ENCODE measurements at places on chromosomes 16 and 17.

DNA sequence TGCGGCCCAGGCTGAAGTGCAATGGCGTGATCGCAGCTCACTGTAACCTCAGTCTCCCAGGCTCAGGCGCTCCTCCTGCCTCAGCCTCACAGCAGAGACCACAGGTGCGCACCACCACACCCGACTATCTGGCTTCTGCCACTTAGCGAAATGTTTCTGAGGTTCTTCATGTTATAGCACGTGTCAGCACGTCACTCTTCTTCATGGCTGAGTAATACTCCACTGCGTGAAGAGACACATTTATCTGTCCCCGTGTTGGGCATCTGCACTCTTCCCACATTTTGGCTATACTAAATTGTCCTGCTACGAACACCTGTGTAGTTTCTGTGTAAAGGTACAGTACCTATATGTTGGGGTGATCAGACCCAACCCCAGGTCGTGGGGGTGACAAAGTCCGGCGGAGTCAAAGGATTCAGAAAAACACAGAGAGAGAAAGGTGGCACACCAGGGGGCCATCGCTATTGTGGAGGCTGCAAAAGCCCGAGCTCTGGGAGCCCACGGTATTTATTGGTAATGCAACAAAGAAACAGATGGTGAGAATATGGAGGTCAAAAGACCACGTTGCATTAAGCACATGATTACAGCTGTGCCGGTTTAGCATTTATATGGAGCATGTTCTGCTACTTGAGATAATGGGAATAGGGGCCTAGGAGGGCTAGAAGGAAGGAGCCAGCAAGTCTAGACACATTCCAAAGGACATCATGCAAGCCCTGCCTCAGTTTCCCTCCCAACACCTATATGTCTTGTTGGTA is 851 bp upstream of the DPEP1 start:
- no peak for DNase-seq

DNA sequence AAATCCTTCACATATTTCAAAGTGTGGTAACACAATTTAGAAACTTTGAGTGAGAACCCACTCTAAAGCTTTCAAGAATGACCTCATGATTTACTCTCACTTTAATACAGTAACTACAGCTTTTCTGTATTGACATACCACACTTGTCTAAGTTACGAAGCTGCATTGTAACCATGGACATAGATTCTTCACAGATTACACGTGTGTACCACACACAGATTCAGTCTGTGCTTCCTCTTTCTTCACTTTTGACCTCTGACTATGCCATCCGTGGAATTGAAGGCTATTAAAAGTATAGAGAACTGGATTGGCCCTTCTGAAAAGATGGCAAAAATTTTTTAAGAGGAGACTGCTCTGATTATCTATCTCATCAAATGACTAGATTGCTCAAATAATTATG is 172.7 kb downstream of the TANC2 start:
- DNase-seq, result no peak

DNA sequence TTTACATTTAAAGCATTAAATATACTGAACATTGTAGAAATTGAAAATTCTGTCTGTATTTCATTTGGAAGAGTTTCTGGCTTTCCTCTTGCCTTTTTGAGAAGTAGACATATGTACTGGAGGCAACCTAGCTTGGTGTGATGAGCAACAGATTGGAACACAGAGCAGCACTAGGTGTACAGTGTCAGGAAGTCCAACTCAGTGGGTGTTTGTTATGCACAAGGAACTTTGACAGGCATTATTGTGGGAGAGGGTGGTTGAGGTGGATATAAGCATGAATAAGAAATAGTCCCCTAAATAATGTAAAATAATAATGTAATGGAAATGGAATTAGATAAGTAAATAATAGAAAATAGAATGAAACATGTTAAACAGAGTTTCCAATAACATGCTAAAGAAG is 58.1 kb downstream of the PPM1E start:
- DNase-seq, result no peak

DNA sequence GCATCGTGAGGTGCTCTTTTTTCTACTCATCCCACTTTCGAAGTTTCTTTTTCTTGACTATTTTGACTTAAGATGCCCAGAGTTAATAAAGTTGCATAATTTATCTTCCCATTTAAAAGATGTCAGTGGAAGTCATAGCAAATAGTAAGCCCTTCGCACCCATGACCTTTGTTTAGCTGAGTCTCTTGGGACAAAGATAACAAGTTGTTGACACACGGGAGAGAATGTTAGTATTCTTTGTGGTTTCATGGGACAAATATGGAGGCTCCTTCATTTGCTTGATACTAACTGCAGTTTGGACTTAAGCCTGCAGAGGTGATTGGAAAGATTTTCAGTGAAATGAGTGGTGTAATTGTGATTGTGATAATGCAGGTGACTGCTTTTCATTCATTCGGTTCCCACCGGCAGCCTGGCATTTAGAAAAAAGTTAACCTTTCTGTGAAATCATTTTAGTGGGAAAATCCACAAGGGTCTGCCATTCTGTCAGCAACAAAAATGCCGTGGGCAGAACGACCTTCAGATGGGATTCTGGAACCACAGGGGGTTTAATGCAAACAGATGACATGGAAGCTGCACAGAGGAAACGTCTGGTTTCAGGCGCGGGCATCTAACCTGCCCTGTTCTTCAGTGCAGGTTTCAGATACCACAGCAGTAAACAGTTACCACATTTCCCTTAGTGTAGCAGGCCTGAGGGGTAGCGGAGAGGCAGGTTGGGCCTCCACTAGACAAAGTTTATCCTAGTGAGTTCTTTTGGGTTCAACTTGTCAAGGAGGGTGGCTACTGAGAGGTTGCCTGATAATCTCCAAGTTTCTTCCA is 123.0 kb downstream of the RPTOR start:
- DNase-seq, result no peak

DNA sequence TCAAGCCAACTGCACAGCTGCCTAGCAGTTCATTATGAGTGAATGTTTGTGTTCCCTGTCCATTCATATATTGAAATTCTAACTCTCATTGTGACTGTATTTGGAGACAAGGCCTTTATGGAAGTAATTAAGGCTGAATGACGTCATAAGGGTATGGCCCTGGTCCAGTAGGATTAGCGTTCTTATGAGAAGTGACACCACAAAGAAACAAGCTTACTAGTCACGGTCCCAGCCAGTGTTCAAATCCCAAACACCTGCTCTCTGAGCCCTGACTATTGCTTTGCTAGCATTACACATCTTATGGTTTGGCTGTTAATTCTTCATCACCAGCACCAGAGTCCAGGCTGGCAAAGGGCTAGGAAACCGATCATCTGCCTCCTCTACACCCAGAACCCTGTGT is 2.2 kb downstream of the ZNF668 start:
- no peak for DNase-seq
